NCI-H1417 (cell line): ENCODE measurements at places on chromosomes 5 and 9.

GRCh38 chr5:126460459-126460858 lies 37.2 kb downstream of the GRAMD2B start:
- no peak for DNase-seq

DNA sequence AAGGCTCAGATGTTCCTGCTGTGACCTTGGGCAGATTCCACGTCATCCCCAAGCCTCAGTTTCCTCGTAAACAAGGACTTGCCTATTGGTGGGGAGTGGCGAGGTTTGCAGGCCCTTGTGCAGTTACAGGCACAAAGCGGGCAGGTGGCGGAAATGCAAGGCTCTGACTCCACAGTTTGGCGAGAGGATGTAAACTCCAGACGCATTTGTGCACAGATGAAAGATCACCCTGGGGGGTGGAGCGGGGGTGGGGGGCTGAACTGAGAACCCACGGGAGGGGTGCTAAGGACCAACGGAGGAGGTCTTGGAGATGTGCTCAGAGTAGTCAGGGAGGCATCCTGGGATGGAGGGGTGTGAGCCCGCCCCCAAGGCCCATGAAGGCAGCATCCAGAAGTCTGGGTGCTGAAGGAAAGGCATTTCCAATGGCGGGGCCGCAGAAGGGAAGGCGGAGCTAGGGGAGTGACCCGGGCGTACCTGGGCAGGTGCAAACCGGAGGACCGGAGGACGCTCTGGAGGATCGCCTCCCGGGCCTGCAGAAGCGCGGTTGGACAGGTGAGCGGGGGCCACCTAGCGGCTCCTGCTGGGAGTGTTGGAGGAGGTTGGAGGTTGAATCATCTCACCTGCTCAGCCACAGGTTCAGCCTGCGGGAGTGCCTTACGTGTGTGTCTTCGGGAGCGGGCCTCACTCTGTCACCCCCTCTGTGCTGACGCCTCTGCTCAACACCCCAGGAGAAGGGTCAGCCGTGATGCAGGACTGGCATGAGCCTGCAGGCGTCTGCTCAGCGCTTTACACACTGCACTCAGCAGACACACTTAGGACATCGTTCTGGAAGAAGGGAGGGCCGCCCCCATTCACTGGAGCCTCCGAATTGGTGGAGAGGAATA lies 1.9 kb upstream of the FIBCD1 start:
- peak; percentile 84 for DNase-seq

GRCh38 chr5:169707686-169708085 lies 70.6 kb downstream of the DOCK2 start:
- no peak for DNase-seq

DNA sequence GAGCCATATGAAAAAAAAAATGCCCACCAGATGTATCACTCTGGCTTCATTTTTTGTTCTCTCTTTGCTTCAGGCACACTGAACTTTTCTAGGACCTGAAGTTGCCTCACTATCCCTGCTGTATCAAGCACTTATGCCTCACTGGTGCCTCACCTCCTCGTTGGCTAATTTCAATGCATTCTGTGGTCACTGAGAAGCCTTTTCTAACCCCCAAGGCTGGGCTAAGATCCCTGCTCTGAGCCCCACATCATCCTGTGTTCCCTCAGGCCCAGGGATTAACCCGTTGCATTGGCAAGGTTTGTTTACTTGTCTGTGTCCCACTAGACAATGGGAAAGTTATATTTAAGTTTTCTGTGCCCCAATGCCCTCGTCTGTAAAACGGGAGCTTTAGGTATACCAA lies 362.7 kb downstream of the OSTF1 start:
- DNase-seq, result no peak

GRCh38 chr5:150261231-150261630 lies 28.3 kb downstream of the CAMK2A start:
- DNase-seq, result no peak

DNA sequence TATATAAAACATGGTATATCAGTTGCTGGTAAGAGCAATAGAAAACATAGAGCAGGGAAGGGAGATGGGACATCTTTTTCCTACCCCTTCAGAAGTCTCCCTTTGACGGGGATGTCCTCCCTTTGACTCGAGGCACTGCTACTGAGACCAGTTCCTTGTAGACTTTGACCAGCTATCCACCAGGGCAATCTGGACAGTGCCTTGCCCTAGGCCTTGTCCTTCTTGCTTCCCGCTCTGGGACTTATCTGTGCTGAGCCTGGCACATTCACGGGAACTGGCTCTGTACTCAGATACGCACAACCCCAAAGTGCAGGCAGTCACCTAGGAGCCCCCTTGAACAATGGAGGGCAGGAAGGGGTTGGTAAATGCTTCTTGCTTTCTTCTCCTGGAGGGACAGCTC lies 116.6 kb upstream of the ANKH start:
- DNase-seq, result no peak

DNA sequence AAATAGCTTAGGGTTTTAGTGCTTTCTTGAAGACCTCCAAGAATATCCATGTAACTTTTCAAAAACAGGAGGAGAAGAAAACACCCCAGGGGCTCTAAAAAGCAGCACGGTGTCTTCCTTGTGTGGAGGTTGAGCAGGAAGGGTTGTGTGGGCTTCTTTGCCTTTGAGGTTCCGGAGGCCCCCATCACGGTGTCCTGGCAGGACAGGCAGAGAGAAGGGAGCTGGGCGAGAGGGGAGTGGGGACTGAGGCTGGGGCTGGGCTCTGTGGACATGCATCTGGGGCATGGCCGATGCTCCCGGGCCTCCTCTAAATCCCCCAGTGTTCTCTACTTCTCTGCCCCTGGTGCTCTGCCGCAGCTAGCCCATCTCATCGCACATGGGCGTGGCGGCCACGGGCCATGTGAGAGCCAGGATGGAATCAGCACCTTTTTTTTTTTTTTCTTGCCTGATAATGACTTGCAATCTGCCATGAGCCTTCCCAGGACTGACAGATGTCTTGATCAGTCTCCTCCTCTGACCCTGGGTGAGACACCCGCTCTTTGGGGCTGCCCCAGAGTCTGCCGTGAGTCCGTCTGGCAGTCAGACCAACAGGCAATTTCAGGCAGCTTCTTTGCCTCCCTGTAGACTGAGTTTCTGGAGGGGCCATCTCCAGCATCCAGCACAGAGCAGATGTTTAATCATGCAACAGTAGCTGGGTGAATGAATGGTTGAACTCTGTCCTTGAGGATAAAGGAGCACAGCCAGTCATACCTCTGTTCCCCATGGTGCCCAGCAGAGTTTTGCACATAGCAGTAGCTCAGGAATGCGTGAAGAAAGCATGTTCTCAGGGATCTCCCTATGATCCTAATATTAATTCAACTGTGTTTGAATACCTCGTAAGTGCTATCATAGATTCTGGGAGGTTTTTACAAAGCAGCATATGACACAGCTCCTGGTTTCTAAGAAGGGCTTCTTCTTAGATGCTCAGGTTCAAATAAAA lies 12.1 kb downstream of the CXCL14 start:
- DNase-seq, result no peak

DNA sequence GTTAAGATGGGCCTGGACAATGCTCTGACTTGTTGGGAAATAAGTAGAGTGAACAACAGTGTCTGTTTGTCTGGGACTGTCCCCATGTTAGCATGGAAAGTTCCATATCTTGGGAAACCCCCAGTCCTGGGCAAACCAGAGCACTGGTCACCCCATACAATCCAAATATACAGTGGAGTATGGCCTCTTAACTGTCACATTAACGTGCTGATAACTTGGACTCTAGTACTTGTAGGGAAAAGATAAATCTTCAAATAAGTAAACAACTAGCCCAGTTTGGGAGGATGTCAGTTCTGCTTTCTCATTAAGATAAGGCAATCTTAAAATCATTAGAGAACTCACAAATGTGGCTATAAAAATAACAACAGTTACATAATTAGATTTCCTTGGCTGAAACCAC lies 47.6 kb upstream of the JAK2 start:
- DNase-seq, result no peak

DNA sequence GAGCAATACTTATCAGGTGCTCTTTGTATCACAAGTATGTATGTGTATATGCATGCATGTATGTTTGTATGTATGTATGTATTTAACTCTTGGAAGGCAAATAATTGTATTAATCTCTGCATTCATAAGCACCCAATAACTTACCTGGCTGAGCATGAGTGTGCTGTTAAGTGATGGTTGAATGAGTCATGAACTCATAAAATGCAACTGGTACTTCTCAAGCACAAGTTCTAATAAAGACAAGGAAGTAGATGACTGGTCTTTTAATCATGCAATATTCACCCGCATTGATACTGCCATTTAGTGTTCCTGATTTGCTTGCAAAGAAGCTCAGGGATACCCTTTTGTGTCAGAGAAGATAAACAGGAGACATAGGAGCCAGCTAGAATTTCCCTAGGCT lies 204.9 kb upstream of the TRPM3 start:
- no peak for DNase-seq

- DNase-seq, result no peak
Measured at GRCh38 chr5:161713042-161713441, 27.5 kb downstream of the GABRA6 start.

DNA sequence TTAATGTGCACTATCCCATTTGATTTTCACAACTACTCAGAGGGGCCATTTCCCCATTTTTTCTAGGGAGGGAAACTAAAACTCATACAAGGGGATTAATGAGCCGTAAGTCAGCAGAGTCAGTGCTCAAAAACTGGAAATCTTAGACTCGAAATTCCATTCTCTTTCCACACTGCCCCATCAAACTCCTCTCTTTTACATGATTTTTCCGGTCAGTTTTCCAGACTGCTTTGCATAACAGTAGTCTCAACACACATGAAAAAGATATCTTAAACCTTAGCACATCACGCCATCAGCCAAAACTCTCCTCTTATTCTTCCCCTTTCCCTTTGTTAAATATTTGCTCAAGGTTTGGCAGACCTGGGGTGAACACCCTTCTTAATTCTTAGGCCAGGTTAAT lies 332.0 kb downstream of the RFX3 start:
- no peak for DNase-seq

DNA sequence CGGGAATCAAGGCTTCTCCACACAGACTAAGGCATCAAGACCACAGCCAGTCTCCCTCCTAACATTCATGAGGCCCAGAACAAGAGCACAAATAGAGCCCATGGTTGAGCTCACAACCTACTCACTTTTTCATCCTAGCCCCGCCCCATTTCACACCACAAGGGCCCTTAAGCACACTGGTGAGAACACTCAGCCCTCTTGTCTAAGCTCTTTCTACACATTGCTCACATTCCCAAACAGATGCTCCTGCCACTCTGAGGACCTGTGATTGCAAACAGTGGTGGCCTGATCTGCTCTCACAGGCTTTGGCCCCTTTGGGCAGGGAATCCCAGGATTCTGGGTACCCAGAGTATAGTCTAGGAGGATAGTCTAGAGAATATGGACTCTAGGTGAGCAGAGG lies 54.0 kb downstream of the FEM1C start:
- DNase-seq, result no peak

- no peak for DNase-seq
Measured at GRCh38 chr5:38923661-38924451, 78.0 kb downstream of the OSMR start.

DNA sequence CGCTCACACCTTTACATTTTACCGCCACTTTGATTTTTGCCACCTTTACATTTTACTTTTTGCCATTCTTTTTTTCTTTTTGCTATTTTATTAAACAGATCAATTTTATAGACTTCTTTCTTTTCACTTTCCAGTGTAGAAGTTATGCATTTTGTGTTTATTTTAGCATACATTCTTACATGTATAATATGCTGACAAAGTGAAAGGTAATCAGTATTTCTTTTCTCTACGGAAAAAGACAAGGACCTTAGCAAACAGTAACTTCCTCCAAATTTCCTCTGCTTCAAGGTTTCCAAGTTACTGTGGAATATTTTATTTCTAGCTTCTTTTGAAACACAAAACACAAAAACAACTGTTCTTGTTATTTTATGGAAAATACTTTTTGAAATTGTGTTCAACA lies 97.0 kb downstream of the CEMIP2 start:
- DNase-seq, result no peak

DNA sequence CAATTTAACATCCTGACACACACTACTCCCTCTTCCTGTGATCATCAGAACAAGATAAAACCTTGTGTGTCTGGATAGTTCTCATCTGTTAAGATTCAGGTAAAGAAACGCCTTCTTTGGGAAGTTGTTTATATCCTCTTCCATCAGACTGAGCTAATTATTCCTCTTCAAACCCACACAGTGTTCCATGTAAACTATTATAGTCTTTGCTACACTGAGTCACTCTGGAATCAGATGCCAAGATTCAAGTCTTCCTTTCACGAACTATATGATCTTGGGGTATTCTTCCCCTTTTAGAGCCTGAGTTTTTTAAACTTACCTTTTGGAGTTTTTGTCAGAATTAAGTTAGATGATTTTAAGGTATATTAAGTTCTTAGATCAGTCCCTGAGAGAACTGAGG lies 2.0 kb downstream of the OR1J1 start:
- no peak for DNase-seq

DNA sequence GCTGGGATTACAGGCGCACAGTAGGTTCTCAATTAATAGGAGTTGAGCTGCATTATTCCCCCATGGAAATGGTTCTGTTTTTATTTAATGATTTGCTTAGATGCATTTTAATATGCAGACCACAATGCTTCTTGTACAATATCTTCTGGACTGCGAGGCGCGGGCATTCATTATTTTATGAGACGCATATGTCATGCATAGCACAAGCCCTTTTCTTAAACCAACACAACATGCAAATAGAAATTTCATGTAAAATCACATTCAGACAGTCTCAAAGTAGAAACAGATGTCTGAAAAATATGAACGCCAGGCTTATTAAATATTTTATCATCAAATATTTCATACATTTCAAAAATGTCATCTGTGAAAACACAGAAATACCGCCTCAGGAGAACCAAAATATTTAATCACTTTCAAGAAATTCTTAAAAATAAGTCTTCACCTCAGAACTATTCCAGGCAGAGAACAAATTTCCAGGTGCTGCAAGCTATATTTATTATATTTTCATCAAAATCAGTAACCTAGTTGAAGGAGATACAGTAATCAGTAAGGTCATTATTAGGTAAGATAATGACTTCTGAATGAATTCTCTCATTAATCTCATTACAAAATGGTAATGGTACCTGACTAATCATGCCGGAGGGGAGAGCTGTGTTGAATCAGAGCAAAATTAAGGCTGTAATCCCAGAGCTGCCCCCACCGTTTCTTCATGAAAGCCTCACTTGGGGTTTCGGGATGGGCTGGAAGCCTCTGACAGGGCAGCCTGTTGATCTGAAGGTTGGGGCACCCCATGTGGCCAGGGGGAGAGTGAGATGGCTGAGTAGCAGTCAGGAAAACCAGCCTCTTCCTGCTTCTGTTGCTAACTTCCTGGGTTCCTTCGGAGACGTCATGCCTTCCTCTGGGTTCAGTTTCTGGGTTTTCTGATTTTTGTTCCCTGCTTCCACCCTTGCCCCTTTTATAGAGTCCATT lies 133.9 kb upstream of the ZNF618 start:
- DNase-seq, result no peak

DNA sequence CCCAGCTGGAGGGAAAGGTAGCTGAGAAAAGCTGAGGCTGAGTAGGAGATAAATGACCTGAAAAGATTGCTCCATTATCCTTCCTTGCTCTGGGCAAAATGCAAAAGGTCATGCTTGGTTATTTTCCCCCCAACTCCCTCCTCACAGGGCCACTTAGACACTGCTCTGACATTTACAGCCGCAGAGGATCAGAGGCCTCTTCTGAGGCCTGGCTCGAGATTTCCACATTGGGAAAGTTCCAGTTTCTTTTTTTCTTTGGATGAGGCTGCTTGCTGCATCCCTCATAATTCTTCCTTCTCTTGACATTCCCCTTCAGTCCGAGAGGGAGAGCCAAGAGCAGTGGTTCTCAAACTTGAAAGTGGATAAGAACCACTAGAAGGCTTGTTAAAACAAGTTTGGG lies 60.1 kb upstream of the HSPA9 start:
- peak; percentile 28 for DNase-seq
